SHP77 (cell line): ENCODE measurements at places on chromosomes 3 and 15.

GRCh38 chr15:53225781-53226180 lies 435.6 kb upstream of the ONECUT1 start:
- DNase-seq: no peak

GRCh38 chr15:20346082-20346805 lies 195.4 kb downstream of the GOLGA6L6 start:
- no peak for DNase-seq

- DNase-seq: no peak
These were observed 6.4 kb upstream of the FMN1 start for GRCh38 chr15:33200903-33201302.

DNA sequence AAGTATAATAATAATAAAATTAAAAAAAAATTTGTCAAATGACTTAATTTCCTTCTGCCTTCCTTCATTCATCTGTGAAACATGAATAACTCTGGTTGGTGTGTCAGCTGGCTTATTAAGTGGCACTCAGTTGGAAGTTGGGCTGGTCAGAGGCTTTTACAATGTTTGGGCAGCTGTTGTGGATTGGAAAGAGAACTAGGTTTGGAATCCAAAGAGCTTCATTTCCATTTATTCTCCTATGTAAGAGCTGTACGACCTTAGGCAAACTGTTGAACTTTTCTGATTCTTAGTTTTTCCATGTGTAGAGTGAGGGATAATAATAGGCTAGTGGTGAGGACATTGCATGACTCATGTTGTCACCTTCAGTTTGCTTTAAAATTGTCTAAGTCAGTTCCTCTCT lies 606.7 kb downstream of the PDCD6IP start:
- DNase-seq: peak; percentile 95

DNA sequence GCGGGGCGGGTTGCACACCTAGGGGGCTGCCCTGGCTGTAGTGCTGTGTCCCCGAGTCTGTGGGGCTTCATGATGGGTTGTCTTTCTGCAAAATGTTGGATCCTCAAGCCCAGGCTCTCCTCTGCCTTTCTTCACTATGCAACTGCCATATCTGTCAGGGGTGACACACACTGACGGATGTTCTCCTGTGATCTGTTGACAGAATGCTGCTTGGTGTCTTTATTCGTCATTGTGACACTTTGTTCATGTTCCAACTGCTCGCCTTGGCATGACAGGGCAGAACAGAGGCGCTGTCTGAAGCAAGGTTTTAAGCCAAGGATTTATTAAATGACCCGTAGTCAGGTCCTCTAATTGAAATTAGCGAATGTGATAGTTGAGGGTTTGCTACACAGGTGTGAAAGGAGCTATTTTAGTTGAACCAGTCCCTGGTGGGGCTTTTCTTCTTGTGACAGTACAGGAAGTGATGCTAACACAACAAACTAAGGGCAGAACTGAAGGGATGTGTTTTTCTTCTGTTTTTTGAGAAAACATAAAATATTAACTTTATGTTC lies 173.4 kb downstream of the MCTP2 start:
- no peak for DNase-seq

- DNase-seq: no peak
These were observed 130.9 kb downstream of the DNAJB8 start for GRCh38 chr3:128335621-128336296.

DNA sequence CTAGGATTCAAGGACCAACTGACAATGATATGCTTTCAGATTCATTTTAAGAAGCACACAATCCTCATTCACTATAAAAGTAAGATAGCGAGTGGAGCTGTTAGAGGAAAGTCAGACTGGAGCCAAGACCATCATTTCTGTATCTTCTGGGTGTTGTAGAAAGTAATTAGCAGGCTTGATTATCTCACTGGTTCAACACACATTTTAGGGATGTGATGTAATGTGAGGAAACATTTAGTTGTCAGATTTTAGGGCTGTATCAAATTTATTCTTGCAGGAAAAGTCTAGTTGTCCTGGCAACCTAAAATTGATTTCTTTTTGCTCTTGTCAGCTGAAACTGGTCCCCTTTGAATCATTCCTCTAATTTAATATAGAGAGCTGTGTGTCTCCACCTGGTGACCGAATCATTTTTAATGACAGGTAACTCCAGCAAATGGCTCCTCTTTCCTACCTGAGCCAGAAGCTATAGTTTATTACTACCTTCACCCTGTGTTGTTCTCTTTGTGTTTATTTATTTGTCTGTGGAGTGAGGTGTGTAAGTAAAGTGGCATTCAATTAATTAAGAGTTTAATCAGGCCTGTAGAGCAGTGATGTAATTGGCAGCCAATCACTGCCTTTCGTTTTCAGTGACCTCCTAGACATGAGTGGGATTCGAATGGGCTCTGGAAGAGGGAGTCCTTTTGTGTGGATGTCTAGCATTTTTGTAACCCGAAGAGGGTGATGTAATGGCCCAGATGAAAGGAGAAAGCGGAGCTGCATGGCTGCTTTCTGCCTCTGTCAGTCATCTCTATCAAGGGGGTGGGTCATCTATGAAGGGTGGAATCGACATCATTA lies 125.8 kb downstream of the LPP start:
- DNase-seq: no peak

GRCh38 chr15:49887659-49888322 lies 231.2 kb downstream of the ATP8B4 start:
- DNase-seq: no peak

DNA sequence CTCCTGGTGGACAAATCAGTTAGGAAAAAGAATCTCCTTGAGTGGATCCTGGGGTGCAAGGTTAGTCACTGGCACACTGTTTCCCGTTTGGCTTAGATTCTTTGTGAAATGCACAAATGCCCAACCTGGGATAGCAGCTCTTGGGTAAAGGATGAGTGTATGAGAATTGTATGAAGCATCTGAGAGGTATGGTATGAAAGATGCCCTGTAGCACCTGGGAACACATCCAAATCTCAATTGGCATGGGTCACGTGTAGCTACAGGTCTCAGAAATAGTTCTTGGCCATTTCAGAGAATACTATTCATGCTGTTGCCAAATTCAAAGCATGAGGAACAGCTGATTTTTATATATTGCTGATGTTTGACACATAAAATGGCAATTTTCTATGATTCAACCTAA lies 84.3 kb downstream of the KCNH8 start:
- DNase-seq: no peak

DNA sequence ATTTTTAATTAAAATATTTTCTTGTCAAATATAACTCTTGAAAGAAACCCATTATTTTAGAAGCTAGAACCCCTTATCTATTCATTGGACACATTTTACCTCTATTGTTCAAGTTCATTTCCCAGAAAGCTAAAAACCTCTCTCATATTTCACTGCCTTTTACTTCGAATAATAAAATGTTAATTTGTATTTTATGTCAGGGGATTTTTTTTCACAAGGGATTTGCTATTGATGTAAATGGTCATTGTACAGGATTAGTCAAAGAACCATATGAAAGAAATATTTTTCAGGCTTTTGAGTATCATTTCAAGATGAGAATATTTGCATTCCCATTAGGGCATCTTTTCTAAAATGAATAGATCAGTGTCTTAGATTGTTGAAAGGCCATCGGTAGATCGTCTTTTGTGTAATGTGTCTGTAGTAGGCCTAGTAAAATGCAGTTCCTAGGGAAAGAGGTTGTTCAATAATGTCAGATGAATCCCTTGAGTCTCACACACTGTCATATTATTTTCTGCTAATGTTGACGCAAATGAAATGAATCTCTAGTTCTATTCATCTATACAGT lies 114.5 kb downstream of the ROBO1 start:
- DNase-seq: no peak

GRCh38 chr3:31402117-31402516 lies 130.6 kb upstream of the STT3B start:
- no peak for DNase-seq

- no peak for DNase-seq
These were observed 268.9 kb downstream of the GABRB3 start for GRCh38 chr15:26504009-26504408.

DNA sequence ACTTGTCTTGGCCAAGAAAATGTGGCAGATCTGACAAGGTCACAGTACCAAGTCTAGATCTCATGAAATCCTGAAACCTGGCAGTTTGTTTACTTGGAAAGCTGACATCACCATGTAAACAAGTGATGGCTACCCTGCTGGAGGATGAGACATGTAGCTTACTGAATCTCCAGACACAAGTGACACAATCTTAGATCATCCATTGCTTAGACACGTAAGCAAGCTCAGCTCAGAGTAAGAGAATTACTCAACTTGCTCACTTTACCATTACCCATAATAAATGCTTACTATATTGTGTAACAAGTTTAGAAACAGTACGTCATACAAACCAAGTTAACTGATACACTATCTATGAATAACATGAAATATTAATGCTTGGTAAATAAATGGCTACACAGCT lies 263.8 kb downstream of the TBC1D5 start:
- no peak for DNase-seq

DNA sequence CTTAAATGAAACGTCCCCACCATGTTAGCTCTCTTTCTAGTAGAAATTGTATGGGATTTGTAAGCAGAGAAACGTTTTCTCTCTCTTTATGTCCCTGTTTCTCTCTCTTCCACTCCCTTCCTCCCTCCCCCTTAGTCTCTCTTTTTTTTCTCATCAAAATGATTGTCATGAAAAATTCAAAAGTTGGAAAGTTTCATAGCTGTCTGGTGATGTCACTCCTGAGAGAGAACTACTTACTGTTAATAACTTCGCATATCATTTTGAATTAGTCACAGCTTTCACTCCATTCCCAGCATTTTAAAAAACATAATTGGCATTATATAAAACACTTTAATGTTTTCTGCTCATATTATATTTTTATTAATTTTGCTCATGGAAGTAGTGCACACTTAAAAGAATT lies 331.1 kb downstream of the C3orf38 start:
- DNase-seq: no peak

GRCh38 chr3:111303760-111304159 lies 232.1 kb downstream of the NECTIN3 start:
- DNase-seq: no peak

DNA sequence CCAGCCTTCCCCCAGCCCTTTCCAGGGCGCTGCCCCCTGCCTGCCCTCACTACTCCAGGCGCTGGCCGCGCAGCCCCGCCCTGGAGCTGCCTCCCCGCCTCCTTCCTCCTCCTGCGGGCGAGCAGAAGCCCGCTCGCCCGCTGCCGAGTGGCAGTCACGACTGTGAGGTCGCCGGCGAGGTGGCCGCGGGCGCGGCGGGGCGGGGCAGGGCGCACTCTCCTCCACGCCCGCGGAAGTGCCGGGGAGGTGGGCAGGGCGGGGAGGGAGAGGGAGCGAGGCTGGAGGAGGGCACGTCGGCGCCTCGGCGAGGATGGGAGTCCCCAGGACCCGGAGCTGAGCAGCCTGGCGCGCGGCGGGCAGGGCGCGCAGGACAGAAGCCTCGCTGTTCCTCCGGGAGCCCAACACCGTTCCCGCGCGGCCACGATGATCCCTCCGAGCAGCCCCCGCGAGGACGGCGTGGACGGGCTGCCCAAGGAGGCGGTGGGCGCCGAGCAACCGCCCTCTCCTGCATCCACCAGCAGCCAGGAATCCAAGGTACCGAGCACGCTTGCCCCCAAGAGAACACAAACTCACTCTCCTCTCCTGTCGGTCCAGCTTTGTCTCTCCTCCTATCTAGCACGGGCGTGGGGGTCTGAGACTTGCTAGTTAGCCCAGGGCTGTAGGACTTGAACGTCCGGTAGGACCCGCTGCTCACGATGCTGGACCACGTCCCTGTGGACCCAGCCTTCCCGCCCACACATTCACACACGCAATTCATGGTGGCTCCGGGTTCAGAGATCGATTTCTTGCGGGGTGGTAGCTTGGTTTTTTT lies at the start of gene STAC:
Gene STAC, plus strand, starts transcription at position 284 of the 811 bp plus-strand sequence. Its CDS starts 140 bp downstream, at position 424.
- DNase-seq: no peak

DNA sequence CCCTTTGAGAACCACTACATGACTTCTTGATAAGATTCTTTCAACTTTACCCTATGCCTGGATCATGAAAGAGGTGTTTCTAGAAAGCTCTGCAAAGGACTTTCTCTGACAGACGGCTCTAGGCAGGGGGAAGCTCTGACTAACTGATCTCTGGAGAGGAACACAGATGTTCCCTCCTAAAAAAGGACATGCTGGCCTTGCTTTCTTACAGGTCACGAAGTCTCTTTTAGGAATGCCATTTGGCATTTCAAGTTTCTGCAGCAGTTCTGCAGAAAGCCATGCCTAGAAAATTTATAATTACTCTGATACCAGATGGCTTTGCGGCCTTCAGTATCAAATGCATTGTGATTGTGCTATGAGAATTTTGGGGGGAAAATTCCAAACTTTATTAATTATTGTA lies 275.4 kb upstream of the CTDSPL start:
- no peak for DNase-seq

- no peak for DNase-seq
These were observed 67.4 kb downstream of the FBLN2 start for GRCh38 chr3:13616359-13616758.

GRCh38 chr15:85141726-85142125 lies 160.1 kb downstream of the PDE8A start:
- no peak for DNase-seq
